ENCODE measurements at places on chromosomes 11 and 22.
A peak's percentile ranks its signal among the peaks of the same experiment; 100 is the strongest.

DNA sequence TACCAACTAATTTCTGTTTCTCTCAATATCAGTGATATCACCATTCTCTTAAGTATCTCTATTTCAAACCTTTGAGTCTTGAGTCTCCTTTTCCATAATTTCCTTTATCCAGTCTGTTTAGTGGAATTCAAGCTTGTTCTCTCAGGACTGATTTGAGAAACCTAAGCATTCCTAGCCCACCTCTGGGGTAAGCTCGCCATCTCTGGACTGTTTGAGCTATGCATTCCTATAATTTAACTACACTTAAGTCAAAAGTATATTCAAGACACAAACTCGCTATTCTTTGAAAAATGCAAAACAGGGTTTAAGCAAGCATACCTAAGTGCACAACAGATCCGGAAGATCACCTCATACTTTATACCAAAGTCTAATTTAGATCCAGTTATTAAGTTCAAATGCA is 2.1 kb upstream of the DLAT start:
- no peak for DNase-seq

DNA sequence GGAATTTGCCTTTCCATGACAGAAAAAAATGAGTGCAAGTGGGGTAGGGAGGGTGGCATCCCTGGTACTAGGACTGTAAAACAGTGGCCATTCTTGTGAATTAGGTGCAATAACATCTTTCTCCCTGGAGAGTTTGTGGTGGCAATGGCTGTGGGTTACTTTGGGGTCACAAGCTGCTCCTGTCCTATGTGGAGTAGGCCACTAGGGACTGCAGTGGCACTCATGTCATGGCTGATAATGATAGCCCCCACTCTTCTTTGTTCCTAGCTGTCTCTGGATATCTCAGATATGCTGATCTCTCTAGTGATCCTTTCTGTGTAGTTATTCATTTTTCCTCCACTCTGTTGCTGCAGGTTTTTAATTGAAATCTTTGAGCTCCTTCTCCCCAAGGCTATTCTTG is 270.5 kb upstream of the CHORDC1 start:
- no peak for DNase-seq

DNA sequence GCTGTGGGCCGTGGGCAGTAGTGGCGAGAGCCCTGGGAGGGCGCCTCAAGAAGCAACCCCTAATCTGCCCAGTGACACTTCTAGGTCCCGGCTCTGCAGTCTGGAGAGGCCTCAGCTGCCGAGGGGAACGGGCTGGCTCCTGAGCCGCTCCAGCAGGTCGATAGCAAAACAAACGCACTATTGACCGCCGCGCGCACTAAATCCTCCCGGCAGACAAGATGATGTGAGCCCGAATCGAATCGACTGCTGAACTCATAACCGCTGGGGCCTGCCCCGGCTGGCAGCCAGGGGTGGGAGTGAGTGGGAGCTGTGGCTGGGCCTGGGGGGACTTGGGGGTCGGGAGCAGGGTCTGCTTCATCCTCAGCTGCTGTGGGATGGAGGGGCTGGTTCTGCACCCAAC is 36.1 kb downstream of the FLRT1 start:
- no peak for DNase-seq

DNA sequence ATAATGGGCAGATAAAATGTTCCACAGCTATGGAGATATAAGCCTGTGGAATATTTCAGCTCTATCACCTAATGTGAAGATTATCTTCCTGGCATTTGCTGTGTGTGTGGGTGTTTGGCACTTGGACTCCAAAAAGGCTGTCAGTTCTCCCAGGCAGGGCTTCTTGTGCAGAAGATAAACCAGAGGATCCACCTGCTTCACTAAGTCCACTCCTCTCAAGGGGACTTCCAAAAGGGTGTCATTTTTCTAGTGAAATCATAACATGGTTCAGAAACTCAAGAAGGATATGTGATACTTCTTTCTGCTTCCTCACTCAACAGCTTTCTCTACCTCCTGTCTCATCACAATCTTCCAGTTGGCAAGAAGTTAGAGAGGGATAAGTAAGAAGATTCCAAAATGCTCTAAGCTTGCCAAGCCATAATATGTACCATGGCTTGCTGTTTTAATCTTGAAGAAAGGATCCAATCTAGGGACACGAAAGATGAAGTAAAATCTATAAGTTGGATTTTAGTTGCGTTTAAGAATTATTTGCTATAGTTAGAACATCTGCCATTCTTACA is 206.2 kb upstream of the MTMR2 start:
- no peak for DNase-seq

- no peak for DNase-seq
These were observed 17.2 kb downstream of the TOB2 start for GRCh38 chr22:41429232-41429950.

DNA sequence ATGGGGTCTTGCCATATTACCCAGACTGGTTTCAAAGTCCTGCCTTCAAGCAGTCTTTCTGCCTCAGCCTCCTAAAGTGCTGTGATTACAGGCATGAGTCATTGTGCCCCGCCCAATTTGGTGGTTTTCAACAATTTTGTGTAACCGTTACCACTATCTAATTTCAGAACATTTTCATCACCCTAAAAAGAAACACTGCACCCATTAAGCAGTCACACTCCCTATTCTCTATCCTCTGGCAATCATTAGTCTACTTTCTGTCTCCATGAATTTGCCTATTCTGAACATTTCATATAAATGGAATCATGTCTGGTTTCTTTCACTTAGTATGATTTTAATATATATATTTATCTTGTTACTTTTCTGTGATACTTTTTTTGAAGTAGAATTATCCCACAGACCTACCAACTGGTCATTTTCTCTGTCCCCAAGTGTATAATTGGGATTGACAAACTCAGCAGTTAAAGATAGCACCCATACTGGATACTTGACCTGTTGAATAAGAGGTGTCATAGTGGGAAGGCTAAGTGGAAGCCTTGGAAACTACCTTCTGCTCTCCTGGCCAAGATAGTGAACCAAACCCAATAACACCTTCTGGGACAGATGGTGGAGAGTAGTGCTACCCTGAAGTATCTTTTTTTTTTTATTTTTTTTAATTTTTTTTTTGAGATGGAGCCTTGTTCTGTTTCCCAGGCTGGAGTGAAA is 64.8 kb downstream of the STIM1 start:
- no peak for DNase-seq

- DNase-seq: no peak
These were observed 45.6 kb downstream of the GRAMD4 start for GRCh38 chr22:46665751-46666280.

DNA sequence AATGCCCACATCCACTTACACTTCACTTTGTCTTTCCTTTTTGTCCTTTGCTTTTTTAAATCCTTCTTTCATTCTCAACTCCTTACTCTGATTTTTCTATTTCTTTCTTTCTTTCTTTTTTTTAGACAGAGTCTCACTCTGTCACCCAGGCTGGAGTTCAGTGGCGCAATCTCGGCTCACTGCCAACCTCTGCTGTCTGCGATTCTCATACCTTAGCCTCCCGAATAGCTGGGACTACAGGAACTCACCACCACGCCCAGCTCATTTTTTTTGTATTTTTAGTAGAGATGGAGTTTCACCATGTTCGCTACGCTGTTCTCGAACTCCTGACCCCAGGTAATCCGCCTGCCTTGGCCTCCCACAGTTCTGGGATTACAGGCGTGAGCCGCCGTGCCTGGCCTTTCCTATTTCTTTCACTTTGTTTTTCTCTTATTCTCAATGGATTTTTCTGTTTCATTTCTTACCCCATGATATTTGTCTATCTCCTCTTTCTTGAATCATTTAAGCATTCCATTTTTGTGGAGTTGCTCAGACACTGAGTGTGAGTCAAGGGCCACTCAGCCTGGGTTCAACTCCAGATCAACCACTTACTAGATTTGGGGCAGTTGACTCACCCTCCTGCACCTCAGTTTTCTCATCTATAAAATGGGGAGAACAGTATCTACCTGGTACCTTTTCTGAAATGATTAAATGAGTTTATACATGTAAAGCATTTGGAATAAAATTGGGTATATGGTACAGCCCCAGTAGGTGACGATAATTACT is 7.6 kb downstream of the KCNJ5 start:
- DNase-seq: no peak

DNA sequence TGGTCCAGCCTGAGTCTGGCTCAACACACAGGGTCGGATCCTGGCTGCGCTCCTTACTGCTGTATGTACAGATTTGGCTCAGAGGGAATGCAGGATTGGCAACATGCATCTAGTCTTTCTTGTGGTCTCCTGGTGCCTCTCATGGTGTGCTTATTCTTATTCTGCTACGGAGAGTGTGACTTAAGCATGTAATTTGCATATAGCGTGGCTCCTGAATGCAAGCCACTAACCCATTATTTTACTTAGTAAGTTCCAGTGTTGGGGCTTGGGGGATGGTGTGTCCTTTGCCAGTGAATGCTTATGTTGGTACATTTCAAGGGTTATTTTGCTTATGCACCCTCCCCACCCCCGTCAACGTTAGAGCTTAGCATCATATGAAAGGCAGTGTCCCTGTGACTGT is 51.2 kb downstream of the PTPRJ start:
- no peak for DNase-seq

- DNase-seq: peak; percentile 65
These were observed 73.6 kb downstream of the MICAL3 start for GRCh38 chr22:17950651-17951214.

DNA sequence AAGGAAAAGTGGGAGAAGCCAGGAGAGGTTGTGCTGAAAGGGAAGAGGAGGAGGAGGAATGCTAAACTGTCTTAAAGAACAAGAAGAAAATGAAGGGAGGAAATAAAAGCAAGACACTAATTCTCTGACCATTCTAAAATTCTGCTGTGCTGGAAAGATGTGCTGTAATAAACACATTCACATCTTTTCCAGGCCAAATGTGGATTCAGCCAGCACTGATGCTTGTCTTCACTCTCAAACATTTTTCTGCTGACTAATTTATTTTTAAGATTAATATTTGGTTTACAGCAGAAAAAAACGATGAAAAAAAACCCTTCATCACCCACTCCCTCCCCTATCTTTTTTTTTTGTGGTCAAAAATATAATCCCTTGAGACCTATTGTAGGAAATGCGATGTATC is 223.6 kb downstream of the SWAP70 start:
- no peak for DNase-seq

Data from suprapubic skin (tissue), 4 donors.